ENCODE measurements at places on chromosomes 6 and 20. TPM values are rescaled to one million over a fixed set of nuclear protein-coding genes. Genes with fewer than 3 reads are reported as not detected.

- no peak for DNase-seq
Observed at GRCh38 chr6:12467706-12468670, 177.8 kb downstream of the EDN1 start.

GRCh38 chr6:35602133-35602946 is 86.4 kb downstream of the FKBP5 start:
- DNase-seq, result no peak

DNA sequence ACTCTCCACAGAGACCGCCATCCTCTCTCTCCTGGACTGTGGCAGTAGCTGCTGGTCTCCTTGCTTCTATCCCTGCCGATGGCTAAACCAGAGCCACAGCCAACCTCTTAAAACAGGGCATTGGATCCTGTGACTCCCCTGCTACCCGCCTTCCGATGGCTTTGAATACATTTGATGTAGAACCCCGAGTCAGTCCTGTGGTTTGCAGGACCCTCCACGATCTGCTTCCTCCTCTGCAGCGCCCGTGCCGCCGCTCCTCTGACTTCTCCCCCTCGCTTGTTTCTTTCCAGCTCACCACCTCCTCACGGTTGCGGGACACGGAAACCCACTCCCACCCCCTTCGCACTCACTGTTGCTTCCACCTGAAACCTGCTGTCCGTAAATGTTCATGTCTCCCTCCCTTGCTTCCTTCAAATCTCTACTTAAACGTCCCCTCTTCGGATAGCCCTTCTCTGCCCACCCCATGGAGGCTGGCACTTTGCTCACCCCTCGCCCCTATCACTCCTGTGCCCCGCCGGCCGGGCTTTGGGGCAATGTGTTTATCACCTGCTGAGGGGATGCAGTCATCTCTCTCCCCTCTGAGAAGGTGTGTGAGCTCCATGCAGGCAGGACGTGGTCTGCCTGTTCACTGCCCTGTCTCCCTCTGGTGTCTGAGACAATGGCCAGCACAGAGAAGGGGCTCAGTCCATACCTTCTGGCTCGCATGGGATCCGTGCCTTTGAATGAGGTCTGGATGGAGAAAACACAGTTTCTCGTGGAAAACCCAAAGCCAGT is 67.8 kb downstream of the GFOD1 start:
- no peak for DNase-seq

Gene ID4
- 3.4 TPM for polyA plus RNA-seq

Gene CST11
- polyA plus RNA-seq, result not detected

GRCh38 chr20:15032352-15032622 is 694.9 kb upstream of the FLRT3 start:
- no peak for DNase-seq

Gene MYLK2
- 60.0 TPM for polyA plus RNA-seq

DNA sequence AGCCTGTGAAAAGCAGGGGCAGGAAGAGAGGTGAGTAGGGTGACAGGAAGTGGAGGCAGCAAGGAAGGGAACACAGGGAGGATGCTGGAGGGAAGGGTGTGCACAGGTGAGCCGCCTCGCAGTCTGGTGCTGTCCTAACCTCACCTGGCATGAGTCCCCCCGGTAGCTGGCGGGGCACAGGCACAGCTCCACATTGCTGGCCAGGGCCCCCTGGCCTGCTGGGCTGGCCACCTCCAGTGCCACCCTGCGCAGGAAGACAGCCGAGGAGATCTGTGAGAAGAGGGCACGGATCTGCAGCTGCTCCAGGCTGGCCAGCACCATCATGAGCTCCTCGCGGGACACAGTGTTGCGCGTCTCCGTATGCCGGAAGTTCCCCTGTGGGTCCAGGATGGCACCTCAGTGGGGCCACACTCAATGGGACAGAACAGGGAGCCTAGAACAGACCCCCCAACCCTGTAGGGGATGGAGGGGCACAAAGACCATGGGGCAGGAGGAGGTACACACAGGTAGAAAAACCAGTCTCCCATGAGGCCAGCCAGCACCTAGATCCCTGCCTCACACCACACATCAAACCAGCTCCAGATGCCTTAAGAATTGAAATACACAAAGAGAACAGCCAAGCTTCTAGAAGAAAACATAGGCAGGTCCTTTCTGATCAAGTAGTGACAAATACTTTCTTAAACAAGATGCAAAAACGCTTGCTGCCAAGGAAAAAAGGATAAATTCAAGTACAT is 22.5 kb downstream of the ADRM1 start:
- DNase-seq, result no peak

Gene TCF21
- not detected for polyA plus RNA-seq
